ENCODE measurements at places on chromosomes 12 and 14.
A peak's percentile ranks its signal among the peaks of the same experiment; 100 is the strongest.

GRCh38 chr12:115166698-115167315 lies 482.8 kb upstream of the TBX3 start:
- H3K4me3 ChIP-seq, result no peak overlapping the region
- H3K36me3 ChIP-seq, result no peaks in the 10 kb centered on the region

DNA sequence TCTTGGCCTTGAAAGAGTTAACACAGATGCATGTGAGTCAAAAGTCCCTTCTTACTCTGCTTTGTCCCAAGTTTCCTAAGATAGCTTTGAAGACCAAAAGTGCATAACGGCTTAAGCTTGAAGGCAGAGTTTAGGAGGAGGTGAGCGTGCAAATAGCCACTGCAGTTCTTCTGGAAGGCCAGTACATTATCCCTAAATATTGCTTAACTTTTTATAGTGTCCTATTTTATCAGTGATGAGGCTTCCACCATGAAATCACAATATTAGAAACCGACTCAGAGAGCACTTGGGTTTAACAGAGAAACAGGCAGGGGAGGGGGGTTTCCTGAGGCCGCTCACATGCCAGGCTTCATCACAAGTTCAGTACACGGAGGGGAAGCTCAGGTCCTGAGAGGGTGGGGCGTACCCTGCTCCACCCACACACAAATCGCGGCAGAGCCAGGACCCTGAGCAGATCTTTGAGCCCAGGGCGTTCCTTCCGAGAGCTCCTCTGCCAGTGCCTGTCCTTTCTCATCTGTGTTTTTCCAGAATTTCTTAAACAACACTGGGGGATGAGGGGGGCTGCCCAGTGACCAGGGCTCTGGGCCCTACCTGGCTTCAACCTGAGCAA lies 26.8 kb upstream of the BDKRB2 start:
- no peak overlapping the region for H3K4me3 ChIP-seq
- H3K27me3 ChIP-seq, result peaks cover 56% of the 10 kb centered on the region
- H3K36me3 ChIP-seq, result no peaks in the 10 kb centered on the region
- peak; percentile 44 for DNase-seq
- peaks cover 7% of the 10 kb centered on the region for H3K4me1 ChIP-seq

- H3K27me3 ChIP-seq, result peaks cover 33% of the 10 kb centered on the region
- H3K4me3 ChIP-seq, result no peak overlapping the region
- no peaks in the 10 kb centered on the region for H3K4me1 ChIP-seq
- no peaks in the 10 kb centered on the region for H3K36me3 ChIP-seq
Measured at GRCh38 chr12:57983146-57983857, 41.9 kb downstream of the ATP23 start.

DNA sequence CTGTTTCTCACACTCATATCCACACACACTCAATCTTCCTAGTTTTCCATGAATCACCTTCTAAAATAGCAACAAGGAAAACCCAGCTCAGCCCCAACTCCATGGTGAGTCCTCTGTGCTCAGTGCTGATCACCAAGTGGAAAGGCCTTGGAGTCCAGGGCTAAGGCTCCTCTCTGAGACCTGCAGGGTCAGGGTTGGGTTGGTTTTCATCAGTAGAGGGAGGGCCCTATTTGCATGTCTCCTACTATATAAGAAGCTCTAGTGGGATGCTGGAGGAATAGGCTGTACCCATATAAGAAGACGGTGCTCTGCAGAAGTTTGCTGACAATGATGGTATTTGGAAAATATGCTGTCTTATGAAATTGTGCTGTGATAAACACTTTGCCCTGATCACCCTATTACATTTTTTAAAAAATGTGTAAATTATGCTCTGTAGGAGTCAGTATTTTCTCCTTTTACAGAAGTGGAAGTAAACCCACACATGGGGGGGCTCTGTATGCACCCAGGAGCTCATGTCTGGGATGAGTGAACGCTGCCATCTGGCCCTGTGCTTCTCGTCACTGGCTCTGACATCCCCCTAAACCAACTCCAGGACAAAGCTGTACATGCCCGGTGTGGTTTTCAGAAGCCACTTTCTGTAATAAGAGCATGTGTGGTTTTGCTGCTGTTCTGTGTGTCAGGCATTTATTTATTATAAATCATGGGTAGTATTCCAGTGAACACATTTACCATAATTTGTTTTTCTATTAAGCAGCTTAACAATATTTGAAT lies 536.3 kb downstream of the TMEM121 start:
- H3K27ac ChIP-seq, result peak overlapping the region; percentile 90
- H3K36me3 ChIP-seq, result no peaks in the 10 kb centered on the region
- no peak for DNase-seq

GRCh38 chr12:124829708-124830304 lies 33.9 kb downstream of the SCARB1 start:
- H3K27me3 ChIP-seq, result no peaks in the 10 kb centered on the region
- DNase-seq, result no peak
- H3K27ac ChIP-seq, result peak overlapping the region; percentile 10
- H3K4me3 ChIP-seq, result no peak overlapping the region

DNA sequence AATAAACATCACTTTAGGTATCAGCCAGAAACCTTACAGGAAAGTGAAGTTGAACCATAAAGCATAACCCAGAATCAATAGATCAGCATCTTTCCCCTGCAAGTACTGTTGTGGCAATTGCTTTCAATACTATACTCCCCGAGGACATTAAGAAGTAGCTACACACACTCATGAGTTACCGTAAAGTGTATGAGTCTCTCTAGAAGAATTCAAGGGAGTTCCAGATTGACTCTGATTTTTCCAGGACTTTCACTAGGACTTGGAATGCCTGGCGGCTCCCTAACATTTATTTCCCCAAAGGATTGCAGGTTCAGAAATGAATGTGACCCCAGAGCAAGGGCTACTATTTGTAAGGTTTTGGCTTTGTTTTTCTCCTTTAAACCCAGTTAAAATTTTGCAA lies 465.4 kb upstream of the MDGA2 start:
- H3K4me3 ChIP-seq, result no peak overlapping the region
- H3K27ac ChIP-seq, result no peak overlapping the region
- no peaks in the 10 kb centered on the region for H3K27me3 ChIP-seq
- H3K36me3 ChIP-seq, result no peaks in the 10 kb centered on the region
- no peak for DNase-seq

DNA sequence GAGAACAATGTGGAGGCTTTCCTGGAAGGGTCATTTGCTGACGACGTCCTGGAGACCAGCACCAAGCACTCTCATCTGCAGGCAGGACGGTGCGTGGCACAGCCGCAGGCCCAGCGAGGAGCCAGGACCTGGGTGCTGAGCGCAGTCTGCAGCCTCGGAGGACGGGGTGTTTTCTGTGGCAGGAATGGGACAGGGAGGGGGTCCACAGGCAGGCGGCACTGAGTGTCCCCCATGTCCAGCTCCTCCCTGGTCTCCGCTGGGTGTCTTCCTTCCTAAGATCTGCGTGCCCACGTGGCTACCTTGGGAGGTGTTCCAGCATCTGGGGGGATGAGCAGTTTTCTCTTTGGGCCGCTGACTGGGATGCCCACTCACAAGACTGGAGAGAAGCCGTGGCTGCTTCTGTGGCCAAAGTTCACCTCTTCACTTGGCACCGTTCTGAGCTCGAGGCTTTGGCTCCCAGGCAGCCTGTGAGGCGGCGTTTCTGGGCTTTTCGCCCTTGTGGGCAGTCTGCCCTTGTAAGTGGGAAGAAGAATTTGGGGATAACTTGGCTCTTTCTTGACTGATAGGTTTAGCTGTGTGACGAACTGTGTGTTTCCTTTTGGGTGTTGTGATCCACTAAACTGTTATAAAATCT lies 72.2 kb downstream of the NOC4L start:
- no peak for DNase-seq
- no peak overlapping the region for H3K4me3 ChIP-seq
- peaks cover 15% of the 10 kb centered on the region for H3K4me1 ChIP-seq
- no peaks in the 10 kb centered on the region for H3K36me3 ChIP-seq

- H3K36me3 ChIP-seq, result no peaks in the 10 kb centered on the region
- no peaks in the 10 kb centered on the region for H3K27me3 ChIP-seq
- no peak overlapping the region for H3K27ac ChIP-seq
Measured at GRCh38 chr14:59215322-59215721, 26.9 kb downstream of the DAAM1 start.

DNA sequence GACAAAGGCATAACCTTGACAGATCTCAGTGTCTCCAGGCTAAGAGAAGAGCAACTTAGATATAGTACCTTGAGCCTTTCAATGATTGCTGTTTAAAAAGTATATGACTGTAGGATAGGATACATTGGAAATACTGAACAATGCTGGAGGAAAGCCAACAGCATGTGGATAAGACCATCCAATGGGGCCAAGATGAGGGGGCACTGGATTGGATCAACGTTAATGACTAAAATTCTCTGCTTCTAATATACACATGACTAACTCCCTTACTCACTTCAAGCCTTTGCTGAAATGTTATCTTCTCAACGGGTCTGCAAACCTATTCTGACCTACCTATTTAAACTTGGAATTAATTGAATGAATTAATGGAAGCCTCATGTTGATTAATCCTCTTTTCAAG lies 354.9 kb downstream of the RAD51B start:
- H3K27ac ChIP-seq, result no peak overlapping the region
- H3K27me3 ChIP-seq, result no peaks in the 10 kb centered on the region
- DNase-seq, result no peak
- H3K4me3 ChIP-seq, result no peak overlapping the region
- peaks cover 8% of the 10 kb centered on the region for H3K36me3 ChIP-seq

- H3K27me3 ChIP-seq, result peaks cover 6% of the 10 kb centered on the region
- no peak for DNase-seq
- no peaks in the 10 kb centered on the region for H3K36me3 ChIP-seq
- H3K4me3 ChIP-seq, result no peak overlapping the region
- H3K4me1 ChIP-seq, result no peaks in the 10 kb centered on the region
Measured at GRCh38 chr14:51453869-51454268, 197.8 kb upstream of the FRMD6 start.

GRCh38 chr12:3730111-3730510 lies 22.8 kb downstream of the CRACR2A start:
- H3K36me3 ChIP-seq, result peaks cover 19% of the 10 kb centered on the region
- no peak overlapping the region for H3K27ac ChIP-seq
- H3K4me3 ChIP-seq, result no peak overlapping the region
- no peaks in the 10 kb centered on the region for H3K27me3 ChIP-seq
- no peak for DNase-seq

- no peaks in the 10 kb centered on the region for H3K27me3 ChIP-seq
- no peaks in the 10 kb centered on the region for H3K4me1 ChIP-seq
- DNase-seq, result no peak
- H3K36me3 ChIP-seq, result no peaks in the 10 kb centered on the region
- no peak overlapping the region for H3K4me3 ChIP-seq
Measured at GRCh38 chr12:40376533-40377267, 151.9 kb downstream of the LRRK2 start.

DNA sequence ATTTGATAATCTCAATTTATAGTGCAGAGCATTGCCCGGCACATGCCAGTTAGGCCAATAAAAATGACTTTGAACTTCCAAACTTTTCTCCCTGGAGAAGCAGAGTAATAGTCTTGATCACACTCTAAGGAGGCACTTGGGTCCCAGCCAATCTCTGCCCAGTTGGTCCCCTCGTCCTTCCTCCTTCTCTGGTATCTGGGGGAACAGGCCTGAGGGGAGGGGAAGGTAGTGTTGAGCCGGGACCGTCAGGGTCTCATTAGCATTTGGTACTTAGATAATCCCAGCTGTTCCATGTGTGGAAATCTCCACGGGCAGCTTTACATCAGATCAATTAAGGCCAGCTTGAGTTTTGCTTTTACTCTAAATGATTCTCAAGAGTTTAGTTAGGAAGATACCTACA lies 70.1 kb downstream of the ZNF641 start:
- H3K4me3 ChIP-seq, result no peak overlapping the region
- H3K27ac ChIP-seq, result no peak overlapping the region
- peaks cover 4% of the 10 kb centered on the region for H3K36me3 ChIP-seq
- no peaks in the 10 kb centered on the region for H3K4me1 ChIP-seq
- DNase-seq, result no peak
- peaks cover 21% of the 10 kb centered on the region for H3K27me3 ChIP-seq

DNA sequence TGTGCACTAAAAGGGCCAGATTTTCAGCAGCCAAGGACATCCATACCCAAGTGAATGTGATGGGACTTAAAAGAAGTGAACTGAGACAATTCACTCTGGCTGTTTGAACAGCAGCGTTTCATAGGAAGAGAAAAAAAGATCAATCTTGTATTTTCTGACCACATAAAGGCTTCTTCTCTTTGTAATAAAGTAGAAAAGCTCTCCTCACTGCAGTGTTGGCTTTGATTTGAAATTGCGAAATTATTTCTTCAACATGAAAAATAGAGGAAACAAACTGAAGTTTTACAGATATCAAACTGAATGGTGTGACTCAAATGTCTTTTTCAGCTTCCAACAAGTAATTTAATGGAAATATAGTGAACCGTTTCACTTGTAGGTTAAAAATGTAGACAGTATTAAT lies 11.3 kb upstream of the KCNMB4 start:
- no peaks in the 10 kb centered on the region for H3K36me3 ChIP-seq
- H3K4me3 ChIP-seq, result no peak overlapping the region
- H3K27me3 ChIP-seq, result no peaks in the 10 kb centered on the region
- no peaks in the 10 kb centered on the region for H3K4me1 ChIP-seq
- no peak for DNase-seq

DNA sequence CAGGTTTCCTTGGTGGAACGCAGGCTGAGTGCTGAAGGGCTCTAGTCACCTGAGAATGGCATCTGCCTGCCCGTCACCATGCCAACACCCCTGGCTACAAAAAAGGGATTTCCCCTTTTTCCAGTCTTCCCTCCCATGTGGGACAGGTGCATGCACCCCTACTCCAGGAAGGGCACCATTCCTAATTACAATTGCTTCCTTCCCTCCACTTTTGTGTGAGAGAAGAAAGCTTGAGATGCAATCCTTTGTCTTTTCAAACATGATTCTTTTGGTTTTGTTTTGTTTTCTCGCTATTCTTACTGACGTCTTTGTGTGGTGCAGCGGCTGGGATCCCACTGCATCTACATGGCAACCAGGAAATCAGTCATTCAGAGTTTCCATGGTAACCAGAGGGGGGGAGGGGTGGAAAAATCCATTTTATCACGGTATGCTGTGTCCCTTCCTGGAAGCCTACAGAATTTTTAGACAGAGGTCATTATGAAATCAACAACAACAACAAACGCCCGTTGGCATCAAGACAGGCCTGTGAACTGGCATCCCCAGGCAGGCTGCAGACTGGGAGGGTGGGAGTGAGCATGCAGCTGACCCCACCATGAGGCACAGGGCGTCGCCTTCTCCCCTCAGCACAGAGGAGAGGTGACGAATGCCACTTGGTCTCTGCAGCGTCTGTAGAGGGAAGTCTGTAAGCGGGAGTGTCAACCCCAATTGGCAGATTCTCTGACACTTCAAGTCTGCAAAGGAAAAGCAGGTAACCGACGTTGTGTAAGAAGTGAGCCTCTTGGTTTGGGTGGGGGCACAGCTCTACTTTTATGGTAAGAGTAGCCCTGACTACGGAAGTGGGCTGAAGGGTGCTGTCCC lies 13.6 kb upstream of the GNG2 start:
- H3K27me3 ChIP-seq, result no peaks in the 10 kb centered on the region
- peak overlapping the region; percentile 100 for H3K27ac ChIP-seq
- peaks cover 8% of the 10 kb centered on the region for H3K36me3 ChIP-seq
- peaks cover 76% of the 10 kb centered on the region for H3K4me1 ChIP-seq
- H3K4me3 ChIP-seq, result peak overlapping the region; percentile 90
- peak; percentile 93 for DNase-seq
